Activated CD4-positive, alpha-beta T cell treated with anti-CD3 and anti-CD28 coated beads, Interleukin-2, amount 10 ng/mL, durations not matched to agents 7 days and 5 days (primary cell): ENCODE measurements at places on chromosomes 7 and 10. TPM values are rescaled to one million over a fixed set of nuclear protein-coding genes. Genes with fewer than 3 reads are reported as not detected.

The LHFPL3 gene
- not detected for total RNA-seq

The EPHA1 gene
- total RNA-seq = 10.0 TPM

GRCh38 chr7:16581286-16581685 is 54.7 kb downstream of the LRRC72 start:
- no peak overlapping the region for H3K27ac ChIP-seq
- no peak overlapping the region for H3K4me3 ChIP-seq
- H3K27me3 ChIP-seq = peaks cover 2% of the 10 kb centered on the region
- no peaks in the 10 kb centered on the region for H3K36me3 ChIP-seq

The NME8 gene
- not detected for total RNA-seq

The SPDYE1 gene
- not detected for total RNA-seq

- peak overlapping the region; percentile 100 for H3K27ac ChIP-seq
- H3K4me3 ChIP-seq = peak overlapping the region; percentile 99
- H3K4me1 ChIP-seq = peaks cover 48% of the 10 kb centered on the region
- peaks cover 41% of the 10 kb centered on the region for H3K36me3 ChIP-seq
These were observed 681 bp upstream of the SPOCK2 start for GRCh38 chr10:72088889-72089575.

- H3K36me3 ChIP-seq = no peaks in the 10 kb centered on the region
- H3K27me3 ChIP-seq = no peaks in the 10 kb centered on the region
- H3K27ac ChIP-seq = no peak overlapping the region
- H3K4me1 ChIP-seq = no peaks in the 10 kb centered on the region
These were observed 402.3 kb downstream of the TYW1 start for GRCh38 chr7:67398916-67399315.

DNA sequence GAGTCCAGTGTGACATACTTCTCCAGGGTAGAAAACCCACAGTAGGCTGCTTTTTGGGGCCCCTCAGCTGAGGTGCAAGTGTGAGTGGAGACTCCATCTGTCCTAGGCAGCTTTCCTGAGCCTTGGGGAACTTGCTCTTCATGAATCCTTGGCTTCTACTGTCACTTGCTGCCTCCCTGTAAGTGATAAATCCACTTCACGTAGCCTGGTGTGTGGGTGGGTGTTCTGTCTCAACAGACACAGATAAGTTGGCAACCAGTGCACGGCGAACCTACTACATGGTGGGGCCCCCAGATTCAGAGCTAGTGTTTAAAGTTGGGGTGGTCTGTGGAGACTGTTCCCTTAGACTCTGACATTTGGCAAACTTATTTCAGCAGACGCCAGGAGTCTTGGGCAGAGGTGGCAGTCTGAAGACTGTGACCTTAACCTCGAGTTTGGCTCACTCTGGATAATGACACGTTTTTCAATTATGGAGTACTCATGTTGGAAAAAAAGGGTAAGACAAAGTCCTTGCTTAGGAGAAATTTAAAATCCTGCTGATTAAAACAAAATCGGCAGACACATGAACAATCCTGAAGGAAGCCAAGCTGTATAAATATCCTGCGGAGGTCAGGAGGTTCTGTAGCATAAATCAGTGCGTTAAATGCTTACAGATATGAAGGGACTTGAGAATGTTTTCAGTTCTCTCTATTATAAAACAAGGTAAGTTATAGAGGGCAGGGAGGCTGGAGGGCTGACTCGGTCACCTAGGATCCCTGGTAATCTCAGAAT is 376.9 kb downstream of the PHTF2 start:
- DNase-seq = no peak
- peaks cover 2% of the 10 kb centered on the region for H3K27me3 ChIP-seq
- no peak overlapping the region for H3K4me3 ChIP-seq
- H3K4me1 ChIP-seq = no peaks in the 10 kb centered on the region
- no peaks in the 10 kb centered on the region for H3K36me3 ChIP-seq
